Stimulated activated CD8-positive, alpha-beta memory T cell treated with anti-CD3 and anti-CD28 coated beads, Interleukin-2, amount 100 ng/mL, for 1 hour (primary cell): ENCODE measurements at places on chromosomes 11 and 22.

DNA sequence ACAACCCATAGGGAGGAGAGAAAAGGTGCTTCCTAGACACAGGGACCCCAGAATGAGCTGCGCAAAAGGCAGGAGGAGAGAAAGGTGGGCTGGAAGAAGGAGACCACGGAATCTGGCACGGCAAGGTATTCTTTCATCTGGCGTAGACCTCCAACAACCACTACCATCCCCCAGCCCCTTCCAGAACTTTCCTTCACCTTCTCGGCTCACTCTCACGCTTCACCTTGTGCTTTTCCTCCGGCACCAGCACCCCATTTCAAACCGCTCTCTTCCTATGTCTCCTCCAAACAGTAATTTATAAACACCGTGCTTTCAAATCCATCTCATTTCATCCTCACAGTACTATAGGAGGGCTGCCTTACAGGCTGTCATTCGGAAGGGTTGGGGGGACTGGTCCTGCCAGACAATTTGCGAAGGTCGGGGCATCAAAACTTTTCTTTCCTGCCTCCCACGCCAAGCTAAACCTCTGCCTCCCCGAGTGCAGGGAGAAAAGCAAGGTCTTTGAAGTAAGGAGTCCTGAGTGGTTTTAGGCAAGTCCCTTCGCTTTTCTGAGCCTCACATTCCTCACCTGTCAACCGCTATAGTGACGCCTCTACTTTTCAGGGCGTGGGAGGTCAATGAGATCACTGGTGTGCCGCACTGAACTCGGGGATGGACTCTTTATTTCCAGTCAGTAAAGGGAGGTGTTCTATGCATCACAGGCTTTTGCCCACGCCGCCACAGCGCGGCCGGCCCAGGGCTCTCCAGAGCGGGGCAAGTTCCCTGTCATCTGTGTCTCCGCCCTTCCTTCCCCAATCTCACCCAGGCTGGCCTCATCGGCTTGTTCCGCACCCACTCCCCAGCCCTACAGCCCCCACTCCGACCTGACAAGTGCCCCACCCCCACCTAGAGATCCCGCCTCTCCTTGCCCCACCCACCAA, 800 bp downstream of the KCTD21 start:
- DNase-seq = peak; percentile 37

GRCh38 chr11:65279741-65280440, 18.1 kb downstream of the POLA2 start:
- DNase-seq = no peak

DNA sequence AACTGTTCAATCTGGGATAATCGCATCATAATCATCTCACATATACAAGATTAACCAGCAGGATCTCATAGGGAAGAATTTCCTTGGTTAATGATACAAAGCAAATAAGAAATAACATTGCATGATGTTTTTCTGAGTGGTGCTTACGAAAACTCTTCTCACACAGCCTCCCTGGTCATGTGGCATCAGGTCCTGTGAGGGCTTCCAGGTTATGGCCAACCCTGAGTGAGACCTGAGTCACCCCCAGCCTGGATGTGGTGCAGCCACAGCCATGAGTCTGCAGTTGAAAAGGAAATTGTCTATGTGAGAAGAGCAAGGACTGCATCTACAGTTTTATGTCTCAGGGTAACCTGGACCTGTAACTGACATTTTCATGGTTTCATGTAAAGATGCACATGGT, 90.5 kb upstream of the XKR3 start:
- DNase-seq = no peak

DNA sequence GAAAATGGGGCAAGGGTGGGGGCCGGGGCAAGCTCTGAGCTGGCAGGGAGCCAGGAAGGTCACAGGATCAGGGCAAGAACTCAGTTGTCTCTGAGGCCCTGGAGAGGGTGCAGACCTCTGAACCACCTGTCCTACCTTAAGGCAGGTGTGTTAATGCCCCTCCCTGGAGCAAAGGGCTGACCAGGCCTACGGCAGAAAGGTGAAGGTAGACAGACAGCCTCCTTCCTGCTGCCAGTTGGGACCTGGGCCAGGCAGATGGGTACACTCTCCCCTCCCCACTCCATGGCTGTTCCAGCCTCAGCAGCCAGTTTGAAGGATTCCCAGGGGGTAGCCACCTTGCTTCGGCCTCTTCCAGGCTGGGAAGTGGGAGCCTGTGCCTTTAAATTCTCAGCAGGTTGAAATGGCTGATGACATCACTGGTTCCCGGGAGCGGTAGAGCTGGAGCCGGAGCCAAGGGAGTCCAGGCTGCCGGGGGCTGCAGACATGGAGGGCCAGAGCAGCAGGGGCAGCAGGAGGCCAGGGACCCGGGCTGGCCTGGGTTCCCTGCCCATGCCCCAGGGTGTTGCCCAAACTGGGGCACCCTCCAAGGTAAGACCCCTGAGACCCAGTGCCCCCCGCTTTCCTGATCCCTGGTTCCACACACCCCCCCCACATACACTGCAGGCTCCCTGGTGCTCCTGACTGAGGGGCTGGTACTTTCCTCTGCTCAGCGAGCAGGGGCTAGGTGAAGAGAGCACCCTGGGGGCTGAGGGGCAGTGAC, at the start of gene INPP5J:
Gene INPP5J, plus strand, starts transcription at position 435 of the 760 bp plus-strand sequence. Its CDS starts 49 bp downstream, at position 484.
- DNase-seq = no peak

DNA sequence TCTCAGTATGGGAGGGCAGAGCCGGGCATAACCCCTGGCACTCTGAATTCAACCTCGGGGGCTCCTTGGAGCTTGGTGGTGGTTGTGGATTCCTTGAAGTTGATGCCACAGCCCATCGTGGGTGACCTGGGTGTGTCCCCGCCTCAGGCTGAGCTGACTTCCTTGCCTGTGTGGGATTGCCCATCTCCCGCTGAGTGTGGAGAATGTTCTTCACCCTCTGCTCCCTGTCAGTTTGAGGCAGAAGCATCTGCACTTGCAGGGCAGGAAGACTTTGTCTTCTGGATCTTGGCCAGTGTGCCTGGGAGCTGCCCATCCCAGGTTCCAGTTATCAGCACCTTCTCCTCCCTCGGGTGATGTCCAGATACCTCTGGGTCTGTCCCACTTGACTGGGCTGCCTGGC, 25.3 kb downstream of the CD82 start:
- DNase-seq = no peak

DNA sequence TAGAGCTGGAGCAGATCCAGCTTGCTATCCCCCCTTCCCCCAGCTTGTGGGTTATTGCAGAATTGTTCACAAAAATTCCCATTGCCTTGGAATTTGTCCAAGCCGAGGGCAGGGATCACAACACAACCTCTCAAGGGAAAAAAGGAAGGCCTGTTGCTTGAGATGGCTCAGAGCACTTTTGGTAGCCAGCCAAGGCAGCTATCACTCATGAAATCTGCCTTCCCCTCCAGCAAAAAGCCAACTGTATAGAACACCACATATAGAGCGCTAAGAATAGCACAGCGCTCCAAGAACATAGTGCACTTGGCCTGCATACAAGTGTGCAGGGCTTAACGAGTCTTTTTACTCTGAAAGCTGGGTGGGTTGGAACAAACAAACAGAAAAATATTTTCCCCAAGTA, 46.2 kb downstream of the FAM83F start:
- no peak for DNase-seq
